ENCODE measurements at places on chromosomes 2 and 18.

- DNase-seq = no peak
Observed at GRCh38 chr2:60577682-60578283, 24.3 kb upstream of the BCL11A start.

DNA sequence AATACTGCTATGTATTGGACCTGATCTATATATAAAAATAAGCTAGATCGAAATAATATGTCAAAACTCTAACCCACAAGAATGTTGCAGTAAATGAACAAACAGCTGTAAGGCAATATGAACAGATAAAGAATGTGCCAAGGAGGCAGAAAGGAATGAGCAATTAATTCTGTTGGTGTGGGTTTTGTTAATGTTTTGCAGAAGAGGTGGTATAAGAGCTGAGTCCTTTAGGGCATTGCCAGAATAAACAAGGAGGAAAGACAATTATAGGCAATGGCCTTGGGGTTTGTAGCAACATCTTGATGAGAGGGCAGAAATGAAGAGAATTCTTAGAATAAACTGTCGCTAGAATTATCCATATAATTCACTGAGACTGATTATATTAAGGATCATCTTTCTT lies 240.9 kb upstream of the GULP1 start:
- DNase-seq = peak; percentile 9

DNA sequence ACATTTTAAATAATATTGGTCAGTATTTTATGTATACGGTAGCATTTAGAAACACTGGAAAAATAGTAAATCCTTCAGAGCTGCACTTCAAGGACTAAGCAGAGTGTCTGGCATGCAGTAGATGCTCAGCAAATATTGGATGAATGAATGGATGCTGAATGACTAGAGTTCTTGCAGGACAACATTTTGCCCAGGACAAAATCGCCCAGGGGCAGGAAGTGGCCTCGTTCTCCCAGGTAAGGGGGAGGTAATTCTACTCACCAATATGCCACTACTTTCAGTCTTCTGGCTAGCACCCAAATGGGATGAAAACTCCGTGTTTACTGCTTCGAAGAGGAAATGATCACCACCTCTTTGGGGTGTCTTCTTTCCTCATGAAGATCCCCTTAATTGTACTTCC lies 4.0 kb upstream of the DGUOK start:
- no peak for DNase-seq

DNA sequence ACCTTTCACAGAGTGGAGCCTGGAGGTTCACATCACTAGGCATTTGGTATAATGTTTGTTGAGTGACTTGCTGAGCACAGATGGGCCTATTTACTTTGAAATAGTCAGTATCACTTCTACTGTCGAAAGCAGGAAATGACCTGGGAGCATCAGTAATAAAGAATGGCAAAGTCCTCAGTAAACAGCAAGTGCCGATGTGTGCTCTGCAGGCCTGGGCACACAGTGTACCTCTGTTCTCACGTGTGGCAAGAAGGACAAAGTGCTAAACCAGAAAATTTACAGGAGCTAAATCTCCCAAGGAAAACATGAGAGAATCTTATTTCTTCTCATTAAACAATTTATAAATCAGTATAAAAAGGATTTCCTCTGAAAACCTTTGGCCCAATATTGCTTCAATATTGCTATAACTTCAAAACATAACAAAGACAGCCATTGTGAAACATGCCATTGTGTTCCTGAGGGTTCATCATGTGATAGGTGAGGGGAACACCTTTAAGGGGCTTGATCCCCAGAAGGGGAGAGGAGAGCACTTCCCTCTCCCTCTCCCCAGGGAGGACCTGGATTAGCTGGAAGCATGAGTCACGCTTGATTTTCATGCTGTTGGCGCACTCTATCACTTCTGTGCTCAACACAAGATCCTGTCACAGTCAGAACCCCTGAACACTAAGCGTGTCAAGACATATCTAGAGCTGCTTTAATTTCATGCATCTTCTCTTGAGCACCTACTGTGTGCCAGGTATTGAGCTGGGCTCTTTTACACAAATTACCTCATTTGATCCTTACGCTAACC lies 131.5 kb upstream of the SMAD2 start:
- no peak for DNase-seq

DNA sequence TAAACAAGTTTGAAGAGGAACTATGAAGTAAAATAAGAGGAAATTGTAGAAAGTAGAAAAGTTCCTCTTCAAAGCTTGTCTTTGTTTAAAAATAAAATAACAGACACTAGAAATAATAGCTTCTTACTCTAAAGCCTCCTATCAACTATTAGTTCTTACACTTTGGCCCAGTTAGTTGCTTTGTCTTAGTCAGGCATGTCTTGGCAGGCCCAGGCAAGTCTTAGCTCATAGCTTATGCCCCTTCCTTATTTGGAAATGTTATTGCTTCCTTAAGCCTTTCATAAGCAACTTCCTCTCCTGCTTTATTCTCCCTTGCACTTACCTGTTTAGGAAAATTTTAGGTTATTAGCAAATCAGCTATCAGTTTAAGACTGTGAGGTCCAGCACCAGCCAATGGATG lies 950.6 kb upstream of the LRATD1 start:
- DNase-seq = no peak

DNA sequence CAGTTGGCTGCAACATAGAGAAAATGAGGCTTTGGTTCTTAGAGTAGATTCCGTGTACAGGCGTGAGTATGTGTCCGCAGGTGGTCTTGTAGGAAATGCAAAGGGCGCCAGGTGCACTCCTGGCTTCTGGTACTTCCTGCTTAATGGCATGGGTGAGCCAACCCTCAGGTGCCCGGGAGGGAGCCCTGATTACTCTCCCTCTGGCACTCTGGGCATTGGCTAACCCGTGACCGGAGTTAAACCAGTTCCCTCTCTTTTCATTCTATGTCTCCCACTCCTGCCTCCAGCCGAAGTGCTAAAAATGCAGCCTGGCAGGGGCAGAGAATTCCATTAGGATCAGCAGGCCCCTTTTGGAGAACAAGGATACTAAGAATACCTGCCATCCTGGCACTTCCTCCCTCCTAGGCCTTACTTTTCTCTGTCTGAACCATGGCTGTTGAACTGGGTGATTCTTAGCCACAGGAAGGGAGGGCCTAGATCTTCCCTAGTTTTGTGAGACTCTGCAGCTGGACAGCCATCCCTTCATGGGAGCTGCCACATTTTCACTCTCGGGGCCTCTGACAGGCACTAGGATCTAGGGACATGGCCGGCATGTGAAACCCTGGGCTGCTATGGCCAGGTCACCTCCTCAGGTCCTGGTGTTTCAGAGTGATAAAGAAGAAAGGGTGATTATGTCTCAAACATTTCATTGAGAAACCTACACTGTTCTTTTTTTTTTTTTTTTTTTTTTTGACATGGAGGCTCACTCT lies 6.5 kb downstream of the MERTK start:
- no peak for DNase-seq

DNA sequence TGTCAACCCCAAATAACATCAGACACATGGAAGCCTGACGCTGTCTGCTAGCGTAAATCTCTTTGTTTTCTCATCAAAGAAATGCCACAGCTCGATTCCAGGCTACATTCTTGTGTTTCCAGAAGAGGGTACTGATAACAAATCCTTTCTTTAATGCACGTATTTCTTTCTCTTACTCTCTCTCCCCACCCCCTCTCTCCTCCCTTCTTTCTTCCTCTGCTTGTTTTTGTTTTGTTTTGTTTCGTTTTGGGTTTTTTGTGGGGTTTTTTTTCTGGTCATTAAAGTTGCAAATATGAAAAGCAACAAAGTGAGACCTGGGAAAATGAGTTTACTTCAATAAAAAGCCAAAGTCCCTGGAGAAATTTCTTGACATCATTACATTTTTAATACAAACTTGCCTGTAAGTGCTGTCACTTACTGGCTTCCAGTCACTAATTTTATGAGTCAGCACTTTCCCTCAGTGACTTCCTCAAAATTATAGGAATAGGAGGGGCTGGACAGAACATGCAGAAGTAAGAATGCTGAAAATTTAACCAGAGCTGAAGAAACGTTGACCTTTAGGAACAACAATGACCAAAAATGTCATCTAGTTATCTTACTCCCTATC lies 106.7 kb upstream of the NABP1 start:
- DNase-seq = peak; percentile 82

DNA sequence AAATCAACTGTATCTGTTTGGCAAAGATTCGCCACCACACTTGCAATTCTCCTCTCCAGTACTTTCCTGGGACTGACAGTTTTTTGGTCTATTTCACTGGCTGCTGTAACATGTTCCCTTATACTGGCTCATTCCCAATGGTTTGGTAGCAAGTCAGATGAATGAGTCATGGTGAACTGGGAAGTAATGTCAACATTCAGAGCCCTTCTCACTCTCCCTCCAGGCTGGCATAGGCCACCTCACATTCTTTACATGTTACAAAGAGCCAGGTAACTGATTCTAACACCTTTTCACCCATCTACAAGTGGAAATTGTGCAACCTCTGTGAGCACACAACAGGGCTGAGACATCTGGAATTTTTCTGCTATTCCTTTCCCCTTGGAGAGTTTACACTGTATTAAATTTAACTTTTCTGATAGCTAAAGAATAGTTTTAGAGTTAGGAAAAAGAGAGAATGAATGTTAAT lies 111.3 kb upstream of the TLK1 start:
- DNase-seq = peak; percentile 92

All from H4 (cell line).